ENCODE measurements at places on chromosomes 6 and 20.

DNA sequence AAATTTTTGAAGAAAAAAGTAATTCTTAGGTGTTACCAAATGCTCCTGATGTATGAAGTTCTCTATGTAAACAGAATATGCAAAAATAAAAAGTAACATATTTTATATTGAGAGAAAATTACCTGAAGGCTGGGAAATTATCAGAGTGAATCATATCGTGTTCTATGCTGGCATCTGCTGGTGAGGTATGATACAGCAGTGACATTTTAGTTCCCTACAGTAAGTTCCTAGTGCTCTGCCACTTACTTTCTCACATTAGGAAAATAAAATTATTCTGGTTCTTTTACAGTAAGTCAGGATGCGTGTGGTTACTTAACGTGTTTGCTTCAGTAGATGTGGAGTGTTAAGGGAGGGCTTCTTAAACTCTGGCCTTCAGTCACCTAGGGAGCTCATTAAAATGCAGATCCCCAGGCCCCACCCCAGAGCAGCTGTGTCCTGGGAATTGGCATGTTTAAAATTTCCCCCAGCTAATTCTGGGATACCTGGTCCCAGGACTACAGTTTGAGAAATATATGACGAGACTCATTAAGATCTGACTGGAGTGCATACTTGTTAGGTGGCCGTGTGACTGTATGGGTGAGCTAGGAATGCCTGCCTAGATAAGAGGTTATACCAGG is 3.2 kb downstream of the ACTR5 start:
- DNase-seq, result peak; percentile 23

- DNase-seq, result no peak
Observed at GRCh38 chr6:131027326-131027725, 35.7 kb downstream of the EPB41L2 start.

GRCh38 chr6:1704711-1705110 is 95.0 kb downstream of the FOXC1 start:
- DNase-seq, result no peak

DNA sequence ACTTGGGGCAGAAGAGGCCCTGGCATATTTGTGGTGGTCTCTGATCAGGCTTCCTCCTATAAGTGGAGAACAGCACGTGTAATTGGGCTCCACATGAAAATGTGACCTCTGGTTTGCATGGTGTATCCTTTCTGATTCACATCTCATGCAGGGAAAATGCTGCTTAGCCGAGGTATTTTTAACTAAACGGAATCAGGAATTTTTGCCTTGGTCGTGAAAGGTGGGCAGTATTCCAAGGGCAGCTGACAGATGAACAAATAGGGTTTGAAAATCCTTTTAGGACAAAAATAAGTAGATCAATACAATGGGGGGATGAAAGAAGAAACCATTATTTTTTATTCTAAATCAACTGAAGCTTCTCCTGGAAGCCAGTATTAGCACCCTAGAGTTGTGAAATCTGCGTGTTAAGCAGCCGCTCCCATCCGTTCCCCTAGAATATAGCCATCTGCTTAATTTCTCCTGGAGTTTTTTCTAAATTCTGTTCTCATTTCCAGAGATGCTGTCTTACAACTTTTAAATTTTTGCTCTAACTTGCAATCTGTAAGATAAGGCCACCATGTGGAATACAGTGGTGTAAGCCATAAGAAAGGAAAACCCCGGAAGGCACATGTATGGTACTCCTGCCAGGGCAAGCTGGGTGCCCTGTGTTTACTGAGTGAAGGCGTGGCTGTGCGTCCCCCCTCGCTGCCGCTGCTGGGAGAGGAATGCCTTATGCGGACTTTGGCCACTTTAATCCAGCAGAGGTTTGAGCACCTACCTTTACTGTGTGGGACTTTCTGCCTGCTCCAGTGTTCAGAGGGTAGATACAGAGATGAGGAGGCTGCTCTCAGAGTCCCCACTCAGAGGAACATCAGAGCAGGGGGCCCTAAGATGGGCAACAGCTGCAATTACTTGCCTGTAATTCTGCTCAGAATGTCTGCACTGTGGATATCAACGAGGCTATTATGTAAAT is 52.4 kb downstream of the SYNJ2 start:
- no peak for DNase-seq

- no peak for DNase-seq
Observed at GRCh38 chr6:48733581-48733980, 622.6 kb upstream of the PTCHD4 start.

GRCh38 chr6:88572449-88573139 is 390.8 kb downstream of the RNGTT start:
- DNase-seq, result no peak

- DNase-seq, result no peak
Observed at GRCh38 chr6:3230256-3230882, 2.9 kb upstream of the TUBB2B start.

GRCh38 chr20:9617940-9618339 is 103.5 kb downstream of the LAMP5 start:
- DNase-seq, result peak; percentile 66

- DNase-seq, result no peak
Observed at GRCh38 chr6:75196081-75196687, 9.7 kb downstream of the COL12A1 start.

DNA sequence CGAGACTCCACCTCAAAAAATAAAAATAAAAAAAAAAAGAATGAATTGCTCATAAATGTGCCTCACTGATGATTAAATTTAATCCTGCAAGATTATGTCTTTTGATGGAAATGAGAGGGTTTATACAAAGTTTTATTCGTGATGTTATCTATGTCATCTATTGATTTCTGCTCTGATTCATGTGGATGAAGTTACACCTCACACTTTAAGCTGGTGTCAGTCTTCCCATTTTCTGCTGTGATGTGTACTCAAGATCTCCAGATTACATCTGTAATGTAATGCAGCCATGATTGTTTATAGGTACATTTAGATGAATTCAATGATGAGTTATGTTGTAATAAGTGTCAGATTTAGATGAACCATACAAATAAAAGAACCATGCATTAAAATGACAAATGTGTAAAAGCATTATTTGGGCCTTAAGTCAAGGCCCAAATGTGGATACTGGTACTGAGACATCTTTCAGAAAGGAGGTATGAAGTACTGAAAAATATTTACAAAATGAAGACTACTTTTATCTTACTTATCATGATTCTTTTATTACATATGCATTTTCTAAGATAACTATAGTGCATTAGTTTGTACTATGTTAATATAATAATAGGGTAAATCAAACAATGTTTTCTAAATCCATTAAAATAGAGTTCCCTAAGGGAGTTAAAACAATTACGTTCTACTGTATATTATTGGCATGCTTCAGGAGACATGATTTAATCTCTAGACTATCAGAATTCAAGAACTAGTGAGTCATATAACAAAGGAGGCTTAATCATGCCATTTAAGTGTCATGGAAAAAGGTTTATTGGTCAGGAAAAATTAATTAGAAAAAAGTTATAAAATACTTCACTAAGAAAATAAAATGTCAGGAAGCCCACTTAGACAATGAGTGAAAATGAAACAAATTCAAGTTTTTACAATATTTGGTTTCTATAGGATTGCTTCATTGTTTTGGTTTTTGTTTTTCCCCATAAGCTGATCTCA is 34.5 kb downstream of the HCRTR2 start:
- DNase-seq, result no peak

- DNase-seq, result peak; percentile 54
Observed at GRCh38 chr6:109298605-109299264, 83.5 kb downstream of the CD164 start.

DNA sequence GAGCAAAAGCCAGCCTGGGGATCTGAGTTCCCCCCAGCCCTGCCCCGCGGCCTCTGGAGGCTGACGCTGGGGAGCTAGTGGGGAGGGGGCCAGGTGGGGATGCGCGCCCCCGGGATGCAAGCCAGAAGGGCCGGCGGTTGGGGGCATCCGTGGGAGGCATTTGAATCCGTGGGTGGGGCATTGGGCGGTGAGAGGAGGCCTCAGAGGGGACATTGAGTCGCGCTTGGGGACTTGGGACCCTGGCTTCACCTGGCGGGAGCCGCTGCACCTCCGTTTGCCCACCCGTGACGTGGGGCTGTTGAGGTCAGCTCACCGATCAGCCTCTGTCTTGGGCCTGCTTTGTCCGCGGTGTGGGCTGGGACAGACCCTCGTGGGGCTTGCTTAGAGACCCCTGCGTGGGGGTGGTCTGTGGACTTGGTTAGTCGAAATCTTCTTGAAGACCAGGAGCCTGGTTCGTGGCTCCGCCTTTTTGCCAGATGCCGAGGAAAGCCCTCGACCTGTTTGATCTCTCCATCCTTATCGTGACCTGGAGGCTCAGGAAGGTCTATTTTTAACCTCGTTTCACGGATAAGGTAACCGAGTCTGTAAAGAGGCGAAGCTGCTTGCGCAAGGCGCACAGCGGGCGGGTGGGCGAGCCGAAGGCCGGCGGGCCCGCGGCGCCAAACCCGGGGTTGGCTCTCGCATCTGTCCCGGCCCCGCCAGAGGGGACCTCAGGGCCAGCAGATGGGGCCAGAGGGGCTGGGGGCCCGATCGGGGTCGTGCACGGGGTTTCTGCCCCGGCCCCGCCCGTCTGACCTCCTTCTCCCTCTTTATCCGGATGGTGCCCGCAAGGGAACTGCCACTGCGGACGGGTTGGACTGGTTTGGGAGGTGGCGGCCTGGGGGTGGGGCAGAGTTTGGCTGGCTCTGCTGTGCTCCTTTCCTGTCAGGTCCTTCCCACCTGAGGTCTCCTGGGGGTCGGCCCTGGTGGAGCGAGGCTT is 8.3 kb downstream of the FAM110A start:
- DNase-seq, result no peak

DNA sequence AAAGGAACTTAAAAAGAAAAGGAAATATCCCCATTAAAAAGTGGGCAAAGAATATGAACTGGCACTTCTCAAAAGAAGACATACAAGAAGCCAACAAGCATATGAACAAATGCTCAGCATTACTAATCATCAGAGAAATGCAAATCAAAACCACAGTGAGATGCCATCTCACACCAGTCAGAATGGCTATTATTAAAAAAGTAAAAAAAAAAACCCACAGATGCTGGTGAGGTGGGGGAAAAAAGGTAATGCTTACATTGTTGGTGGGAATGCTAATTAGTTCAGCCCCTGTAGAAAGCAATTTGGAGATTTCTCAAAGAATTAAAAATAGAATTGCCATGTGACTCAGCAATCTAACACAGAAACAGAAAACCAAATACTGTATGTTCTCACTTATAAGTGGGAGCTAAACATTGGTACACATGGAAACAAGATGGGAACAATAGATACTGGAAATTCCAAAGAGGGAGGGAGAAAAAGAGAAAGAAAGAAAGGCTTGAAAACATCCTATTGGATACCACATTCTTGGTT is 437.1 kb downstream of the GRIK2 start:
- DNase-seq, result no peak

- DNase-seq, result peak; percentile 23
Observed at GRCh38 chr6:166387642-166388289, 5.0 kb upstream of the MPC1 start.

DNA sequence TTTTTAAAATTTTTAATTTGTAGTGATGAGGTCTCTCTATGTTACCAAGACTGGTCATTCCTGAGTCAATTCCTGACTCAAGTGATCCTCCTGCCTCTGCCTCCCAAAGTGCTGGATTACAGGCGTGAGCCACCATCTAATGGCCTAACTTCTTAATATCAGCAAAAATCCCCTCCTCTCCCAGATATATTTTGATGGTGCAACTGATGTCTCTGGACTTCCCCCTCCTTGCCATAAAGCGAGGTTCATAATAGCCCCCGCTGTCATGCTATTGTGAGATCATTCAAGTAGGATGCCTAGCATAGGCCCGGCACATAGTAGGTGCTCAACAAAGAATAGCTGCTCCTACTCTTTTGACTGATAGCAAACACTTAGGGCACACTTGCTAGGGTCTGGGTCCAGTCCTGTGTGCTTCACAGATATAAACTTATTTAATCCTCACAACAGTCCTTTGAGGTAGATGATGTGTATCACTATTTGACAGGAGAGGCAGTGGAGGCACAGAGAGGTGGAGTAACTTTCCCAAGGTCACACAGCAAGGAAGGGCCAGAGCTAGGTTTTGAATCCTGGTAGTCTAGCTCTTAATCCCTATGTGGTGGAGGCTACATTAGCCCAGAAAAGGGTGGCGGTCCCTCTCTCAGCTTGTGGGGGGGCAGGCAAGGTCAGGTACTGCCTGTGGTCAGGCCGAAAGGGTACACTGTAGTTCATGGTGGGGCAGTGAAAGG is 14.6 kb downstream of the SRC start:
- no peak for DNase-seq

- DNase-seq, result no peak
Observed at GRCh38 chr6:16045238-16045637, 83.6 kb upstream of the MYLIP start.

DNA sequence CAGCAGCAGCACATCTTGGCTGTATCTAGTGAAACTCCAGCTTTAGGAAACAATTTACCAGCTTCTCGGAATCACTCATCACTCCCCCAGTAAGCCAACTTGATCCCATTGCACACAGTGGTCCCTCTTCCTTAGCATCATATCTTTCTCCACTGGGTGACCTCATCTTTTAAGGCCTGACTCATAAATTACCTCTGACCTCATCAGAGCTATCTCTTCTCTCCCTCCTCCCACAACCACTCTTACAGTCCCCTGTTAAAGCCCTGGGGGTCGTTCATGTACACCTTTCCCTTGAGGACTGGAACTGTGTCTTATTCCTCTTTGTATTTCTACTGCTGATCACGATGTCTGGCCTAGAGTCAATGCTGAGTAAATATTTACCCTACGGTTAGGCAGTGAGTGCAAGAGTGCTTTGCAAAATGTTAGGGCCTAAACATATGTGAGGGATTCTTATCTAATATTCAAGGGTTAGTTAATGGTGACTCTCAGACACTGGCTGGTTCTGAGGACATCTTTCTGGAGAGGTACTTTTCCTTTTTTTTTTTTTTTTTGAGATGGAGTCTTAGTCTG is 187.2 kb downstream of the LRFN2 start:
- no peak for DNase-seq

DNA sequence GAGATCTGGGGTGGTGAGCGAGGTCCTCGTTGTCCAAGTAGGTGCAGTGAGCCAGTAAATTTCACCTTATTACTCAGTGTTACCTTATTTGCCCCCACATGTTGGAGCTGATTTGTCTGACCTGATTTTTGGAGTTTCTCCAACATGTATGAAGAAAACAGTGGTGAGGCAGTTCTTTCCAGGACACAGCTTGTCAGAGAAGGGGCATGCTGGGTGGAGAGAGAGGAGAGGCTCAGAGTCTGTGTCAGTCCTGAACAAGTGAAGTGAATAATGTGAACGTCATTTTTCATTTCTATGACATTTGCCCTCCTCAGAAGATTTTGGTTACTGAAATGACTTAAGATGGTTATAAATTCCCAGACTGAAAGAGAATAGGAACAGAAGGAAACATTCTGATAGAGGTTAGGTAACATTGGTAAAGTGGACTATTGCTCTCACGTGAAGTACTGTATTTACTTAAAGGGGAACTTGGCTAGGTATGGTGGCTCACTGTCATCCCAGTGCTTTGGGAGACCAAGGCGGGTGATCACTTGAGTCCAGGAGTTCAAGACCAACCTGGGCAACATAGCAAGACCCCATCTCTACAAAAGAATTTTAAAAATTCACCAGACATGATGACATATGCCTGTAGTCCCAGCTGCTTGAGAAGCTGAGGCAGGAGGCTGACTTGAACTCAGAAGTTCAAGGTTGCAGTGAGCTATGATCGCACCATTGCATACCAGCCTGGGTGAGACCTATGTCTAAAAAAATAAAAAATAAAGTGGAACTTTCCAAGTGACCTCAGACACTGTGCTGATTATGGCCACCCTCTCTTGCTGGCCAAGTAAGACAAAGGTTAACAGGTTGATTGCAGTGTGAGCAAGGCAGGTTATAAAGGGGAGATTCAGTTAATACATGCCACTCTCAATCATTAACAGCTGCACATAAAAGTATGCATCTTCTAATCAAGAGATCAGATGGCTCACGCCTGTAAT is 184.3 kb downstream of the EDN1 start:
- DNase-seq, result no peak
